ENCODE measurements at places on chromosomes 16 and 17. TPM values are rescaled to one million over a fixed set of nuclear protein-coding genes. Genes with fewer than 3 reads are reported as not detected.

KRT37 gene
- total RNA-seq: not detected

PIK3R5 gene
- not detected for total RNA-seq

CCL8 gene
- total RNA-seq: not detected

DDX52 gene
- 25.5 TPM for total RNA-seq

DPEP1 gene
- total RNA-seq: 2.0 TPM

ACD gene
- total RNA-seq: 13.4 TPM

MYL4 gene
- total RNA-seq: not detected

KRT39 gene
- total RNA-seq: not detected

OR2C1 gene
- total RNA-seq: not detected

CCL17 gene
- not detected for total RNA-seq

TP53TG3D gene
- total RNA-seq: not detected

OSGIN1 gene
- total RNA-seq: 1.1 TPM

ESRP2 gene
- under 0.01 TPM for total RNA-seq

CLEC3A gene
- total RNA-seq: not detected

TNS4 gene
- not detected for total RNA-seq

TP53TG3B gene
- total RNA-seq: not detected
